ENCODE measurements at places on chromosomes 12 and 14. TPM values are rescaled to one million over a fixed set of nuclear protein-coding genes. Genes with fewer than 3 reads are reported as not detected.

The MMP14 gene
- 149 TPM for total RNA-seq

The KLRF1 gene
- total RNA-seq: 2.7 TPM

The MAP1LC3B2 gene
- total RNA-seq: not detected

The GOLT1B gene
- 25.0 TPM for total RNA-seq

The BRF1 gene
- 31.2 TPM for total RNA-seq

The DIABLO gene
- 31.9 TPM for total RNA-seq

The JAG2 gene
- total RNA-seq: 31.2 TPM

The LHX5 gene
- total RNA-seq: not detected

The NUAK1 gene
- total RNA-seq: 40.8 TPM

The CLEC14A gene
- 87.6 TPM for total RNA-seq

The RFX4 gene
- total RNA-seq: not detected

The C14orf180 gene
- total RNA-seq: 0.14 TPM

The HOXC12 gene
- not detected for total RNA-seq

The SYNE3 gene
- total RNA-seq: 19.3 TPM

The USP44 gene
- 14.9 TPM for total RNA-seq
